ENCODE measurements at places on chromosomes 7 and 10. TPM values are rescaled to one million over a fixed set of nuclear protein-coding genes. Genes with fewer than 3 reads are reported as not detected.

CTAGE4 gene
- polyA plus RNA-seq, result not detected

ZNF248 gene
- polyA plus RNA-seq, result 0.53 TPM

RBP4 gene
- not detected for polyA plus RNA-seq

LBX1 gene
- polyA plus RNA-seq, result not detected

VGF gene
- polyA plus RNA-seq, result not detected

TRIM74 gene
- not detected for polyA plus RNA-seq

CRPPA gene
- polyA plus RNA-seq, result 0.28 TPM

HOXA11 gene
- not detected for polyA plus RNA-seq

DNA sequence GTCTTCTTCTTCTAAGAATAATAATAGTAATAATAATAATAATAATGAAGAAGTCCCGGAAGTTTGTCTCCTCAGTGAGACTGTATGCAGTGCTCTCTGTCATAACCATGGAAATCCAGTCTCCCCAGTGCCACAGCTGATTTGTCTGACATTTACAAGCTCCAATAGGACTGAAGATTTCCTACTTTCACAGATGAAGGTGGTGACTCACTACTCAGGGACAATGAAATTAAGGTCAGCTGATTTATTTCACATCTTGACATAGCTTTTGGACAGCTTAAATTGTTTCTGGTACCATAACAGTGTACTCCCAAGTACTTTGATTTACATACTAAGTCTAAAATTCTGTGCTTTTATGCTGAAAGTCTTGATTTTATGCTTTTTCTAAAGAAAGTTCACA, 6.9 kb downstream of the CELF2 start:
- DNase-seq, result no peak

- DNase-seq, result no peak
Observed at GRCh38 chr10:10830293-10830986, 187.2 kb upstream of the CELF2 start.

DNA sequence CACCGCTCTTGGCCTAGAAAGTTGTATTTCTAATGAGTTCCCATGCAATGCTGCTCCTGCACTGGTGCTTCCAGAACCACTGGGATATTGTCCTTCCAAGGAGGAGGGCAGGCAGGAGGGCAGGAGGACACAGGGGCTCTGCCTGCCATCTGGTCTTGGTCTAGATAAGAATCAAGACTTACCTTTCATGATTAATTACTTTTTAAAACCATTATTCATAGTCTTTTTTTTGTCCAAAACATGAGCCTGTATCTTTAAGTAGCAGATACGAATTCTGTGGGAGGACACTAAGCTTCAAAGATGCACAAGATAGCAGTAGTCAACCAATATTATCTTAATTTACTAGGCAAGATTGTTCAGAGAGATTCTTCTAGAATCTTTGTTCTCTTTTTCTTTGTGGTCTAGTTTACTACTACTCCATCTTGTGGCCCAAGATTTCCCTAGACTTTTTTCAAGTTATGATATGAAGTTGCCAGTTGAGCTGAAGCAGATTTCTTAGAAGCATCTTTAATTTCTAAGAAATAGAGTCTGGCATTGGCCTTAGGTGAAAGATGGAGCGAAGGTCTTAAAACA, 57.6 kb downstream of the RBM33 start:
- no peak for DNase-seq

- no peak for DNase-seq
Observed at GRCh38 chr10:104617831-104618230, 23.3 kb upstream of the SORCS3 start.

- no peak for DNase-seq
Observed at GRCh38 chr10:127972751-127973357, 66.0 kb downstream of the PTPRE start.

DNA sequence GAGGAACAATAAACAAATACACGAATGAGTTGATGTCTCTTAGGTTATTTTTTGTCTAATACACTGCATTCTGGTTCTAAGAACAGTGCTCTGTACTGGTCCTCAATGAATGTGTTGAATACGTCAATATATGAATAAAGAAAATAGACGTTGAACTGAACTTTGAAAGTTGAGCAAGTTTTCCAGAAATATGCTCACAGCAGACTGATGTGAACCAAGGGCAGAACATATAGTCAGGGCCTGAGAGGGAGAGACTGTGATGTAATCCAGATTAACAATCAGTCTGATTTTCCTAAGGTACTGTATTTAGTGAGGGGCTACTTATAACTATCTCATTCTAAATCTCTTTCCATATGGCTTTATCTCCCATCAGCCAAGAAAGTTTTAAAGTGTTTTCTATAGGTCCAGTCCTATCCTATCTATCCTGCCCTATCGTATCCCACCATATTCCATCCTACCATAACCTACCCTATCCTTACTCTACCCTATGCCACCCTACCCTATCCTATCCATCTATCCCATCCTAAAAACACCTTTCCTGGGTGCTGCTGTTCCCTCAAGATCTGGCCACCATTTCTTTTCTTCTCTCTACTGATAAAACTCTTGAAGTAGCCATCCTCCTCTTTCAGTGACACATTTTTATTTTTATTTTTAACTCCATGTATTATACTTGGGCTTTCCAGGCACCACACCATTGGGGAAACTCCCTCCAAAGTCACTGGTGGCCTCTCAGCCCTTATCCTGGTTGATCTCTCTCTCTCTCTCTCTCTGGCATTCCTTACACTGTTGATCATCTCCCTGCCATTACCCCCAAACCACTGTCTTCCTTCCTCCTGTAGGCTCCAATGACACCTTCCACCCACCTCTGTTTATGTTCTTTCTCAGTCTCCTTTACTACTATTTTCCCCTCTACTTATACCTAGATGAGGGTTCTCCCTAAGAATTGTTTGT, 212.3 kb upstream of the SLC26A5 start:
- DNase-seq, result no peak

- no peak for DNase-seq
Observed at GRCh38 chr7:75637854-75638593, 100.7 kb downstream of the HIP1 start.

DNA sequence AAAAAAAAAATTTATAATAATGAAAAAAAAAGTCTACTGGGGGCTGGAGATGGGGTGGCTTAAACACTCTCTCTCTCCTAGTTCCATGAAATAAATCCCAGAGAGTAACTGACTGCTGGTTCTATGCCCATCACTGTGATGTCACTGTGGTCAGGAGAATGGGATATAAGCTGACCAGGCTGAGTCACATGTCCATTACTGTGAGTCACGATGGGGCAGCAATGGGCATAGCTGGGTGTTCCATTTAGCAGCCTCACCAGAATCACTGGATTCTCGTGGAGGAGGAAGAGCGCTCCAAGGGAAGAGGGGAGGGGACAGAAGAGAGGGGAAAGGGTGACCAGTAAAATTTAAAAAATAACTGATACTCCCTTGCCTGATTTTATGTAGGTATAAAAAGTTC, 37.1 kb downstream of the MASTL start:
- no peak for DNase-seq

Measured in immature natural killer cell (primary cell).